K562 (cell line): ENCODE measurements at places on chromosomes 7 and 10.

DNA sequence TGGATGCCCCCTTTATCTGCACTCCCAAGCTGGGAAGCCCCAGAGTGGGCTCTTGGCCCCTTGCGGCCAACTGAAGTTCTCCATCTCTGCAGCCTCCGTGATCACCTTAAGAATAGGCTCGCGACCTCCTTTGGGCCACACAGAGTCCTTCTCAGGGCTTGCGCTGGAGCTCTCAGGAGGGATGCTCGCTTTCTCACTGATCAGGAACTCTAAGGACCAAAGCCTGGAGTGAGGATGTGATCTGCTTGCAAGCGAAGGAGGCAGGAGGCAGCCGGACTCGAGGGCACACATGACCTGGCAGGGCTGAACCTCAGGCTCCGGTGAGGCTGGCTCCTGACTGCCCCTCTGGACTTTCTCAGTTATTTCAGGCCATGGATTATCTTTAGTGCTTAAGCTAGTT is 192.1 kb upstream of the MKI67 start:
- DNase-seq = no peak
- no peaks in the 10 kb centered on the region for H3K4me1 ChIP-seq
- H3K27ac ChIP-seq = no peak overlapping the region
- H3K4me3 ChIP-seq = no peak overlapping the region
- no peaks in the 10 kb centered on the region for H3K36me3 ChIP-seq
- H3K27me3 ChIP-seq = peaks cover 14% of the 10 kb centered on the region

GRCh38 chr10:51386248-51386885 is 312.1 kb downstream of the PRKG1 start:
- DNase-seq = no peak
- no peaks in the 10 kb centered on the region for H3K27me3 ChIP-seq
- H3K4me3 ChIP-seq = no peak overlapping the region
- no peaks in the 10 kb centered on the region for H3K4me1 ChIP-seq
- no peaks in the 10 kb centered on the region for H3K36me3 ChIP-seq

DNA sequence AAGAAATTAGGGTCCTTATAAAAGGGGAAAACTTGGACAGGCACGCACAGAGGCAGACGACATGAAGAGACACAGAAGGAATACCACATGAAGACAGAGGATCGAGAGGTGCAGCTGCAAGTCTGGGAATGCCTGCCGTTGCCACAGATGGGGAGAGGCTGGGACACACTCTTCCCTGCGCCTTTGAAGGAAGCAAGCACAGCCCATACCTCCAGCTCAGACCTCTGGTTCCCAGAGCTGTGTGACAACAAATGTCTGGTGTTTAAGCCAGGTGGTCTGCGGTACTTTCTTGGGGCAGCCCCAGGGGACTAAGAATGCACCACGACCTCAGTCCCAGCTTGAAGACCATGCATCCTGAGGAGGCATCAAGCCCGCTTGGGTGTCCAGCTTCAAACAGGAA is 18.3 kb downstream of the INSIG1 start:
- H3K27ac ChIP-seq = no peak overlapping the region
- H3K27me3 ChIP-seq = peaks cover 36% of the 10 kb centered on the region
- no peak for DNase-seq
- H3K36me3 ChIP-seq = no peaks in the 10 kb centered on the region
- peaks cover 6% of the 10 kb centered on the region; the same call in 1 of the 2 replicates for H3K4me1 ChIP-seq

GRCh38 chr10:7329219-7329618 is 81.6 kb downstream of the SFMBT2 start:
- no peaks in the 10 kb centered on the region for H3K27me3 ChIP-seq
- peaks cover 6% of the 10 kb centered on the region for H3K4me1 ChIP-seq
- DNase-seq = no peak
- no peak overlapping the region for H3K4me3 ChIP-seq

GRCh38 chr10:58608826-58609531 is 96.3 kb downstream of the BICC1 start:
- no peaks in the 10 kb centered on the region for H3K4me1 ChIP-seq
- H3K27me3 ChIP-seq = no peaks in the 10 kb centered on the region
- no peak overlapping the region for H3K4me3 ChIP-seq
- DNase-seq = no peak
- no peak overlapping the region for H3K27ac ChIP-seq

GRCh38 chr7:72785166-72785955 is 42.6 kb downstream of the TYW1B start:
- no peaks in the 10 kb centered on the region for H3K36me3 ChIP-seq
- peaks cover 6% of the 10 kb centered on the region; the same call in 2 of the 3 replicates for H3K4me1 ChIP-seq
- no peaks in the 10 kb centered on the region for H3K27me3 ChIP-seq
- H3K4me3 ChIP-seq = no peak overlapping the region
